Fibroblast of the aortic adventitia (primary cell): ENCODE measurements at places on chromosomes 6 and 20.

- DNase-seq, result no peak
Measured at GRCh38 chr6:149888093-149888492, 9.8 kb downstream of the RAET1E start.

DNA sequence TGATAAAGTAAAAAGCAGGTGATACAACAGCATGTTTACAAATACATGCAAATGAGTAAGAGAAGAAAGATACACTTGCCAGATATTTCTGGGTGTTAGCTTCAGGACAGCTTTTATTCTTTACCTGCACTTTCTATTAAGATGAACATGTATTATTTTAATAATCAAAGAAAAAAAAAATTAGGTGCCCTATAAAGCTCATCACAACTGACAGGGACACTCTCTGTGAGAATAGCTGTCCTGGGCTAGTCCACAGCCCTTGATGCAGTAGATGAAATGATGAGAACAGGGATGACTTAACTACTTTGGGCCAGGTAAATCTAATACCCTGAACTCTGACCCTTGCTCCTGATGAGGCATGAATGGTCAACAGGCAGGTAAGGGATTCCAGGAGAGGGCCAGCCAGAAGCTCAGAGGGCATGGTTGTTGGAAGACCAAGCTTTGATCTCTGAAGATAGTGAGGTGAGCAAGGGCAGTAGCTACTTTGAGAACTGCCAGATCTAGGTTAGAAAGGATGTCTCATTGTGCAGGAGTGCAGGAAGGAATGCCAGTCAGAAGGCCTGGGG lies 15.6 kb downstream of the NSFL1C start:
- DNase-seq, result no peak

GRCh38 chr6:33978412-33979150 lies 167.3 kb downstream of the GRM4 start:
- DNase-seq, result no peak

DNA sequence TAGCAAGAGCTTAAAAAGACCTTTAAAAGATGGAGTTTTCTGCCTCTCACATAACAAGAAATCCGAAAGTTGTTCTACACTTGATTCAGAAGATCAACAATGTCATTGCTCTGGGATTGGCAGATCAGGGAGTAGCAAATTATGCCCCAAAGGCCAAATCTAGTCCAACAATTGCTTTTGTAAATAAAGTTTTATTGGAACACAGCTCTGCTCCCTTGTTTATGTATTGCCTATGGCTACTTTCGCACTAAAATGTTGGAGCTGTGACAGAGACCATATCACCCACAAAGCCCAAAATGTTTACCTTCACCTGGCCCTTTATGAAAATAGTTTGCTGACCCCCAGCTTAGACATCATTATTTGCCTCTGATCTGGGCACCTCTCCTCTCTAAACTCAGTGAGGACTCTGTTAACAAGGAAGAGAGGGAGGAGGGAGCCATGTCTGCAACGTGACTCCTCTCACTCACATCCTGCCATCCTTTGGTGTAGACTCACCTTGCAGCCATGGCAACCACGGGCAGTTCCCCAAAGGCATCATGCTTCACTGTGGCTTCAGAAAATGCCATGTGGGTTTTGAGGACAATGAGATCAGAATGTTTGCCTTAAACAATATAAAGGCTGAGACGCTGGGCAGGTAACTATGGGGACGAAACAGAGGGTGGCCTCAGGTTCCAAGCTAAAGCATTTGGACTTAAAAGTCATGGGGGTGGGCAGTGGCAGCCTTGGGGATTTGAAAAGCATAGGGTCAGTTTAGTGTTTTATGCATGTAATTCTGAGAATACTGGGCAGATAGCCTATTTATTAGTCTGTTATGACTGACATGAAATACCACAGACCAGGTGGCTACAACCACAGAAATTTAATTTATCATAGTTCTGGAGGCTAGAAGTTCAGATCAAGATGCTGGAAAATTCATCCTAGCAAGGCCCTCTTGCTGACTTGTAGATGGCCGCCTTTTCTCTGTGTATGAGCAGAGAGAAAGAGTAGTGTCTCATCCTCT lies 149.7 kb upstream of the TNFAIP3 start:
- no peak for DNase-seq

DNA sequence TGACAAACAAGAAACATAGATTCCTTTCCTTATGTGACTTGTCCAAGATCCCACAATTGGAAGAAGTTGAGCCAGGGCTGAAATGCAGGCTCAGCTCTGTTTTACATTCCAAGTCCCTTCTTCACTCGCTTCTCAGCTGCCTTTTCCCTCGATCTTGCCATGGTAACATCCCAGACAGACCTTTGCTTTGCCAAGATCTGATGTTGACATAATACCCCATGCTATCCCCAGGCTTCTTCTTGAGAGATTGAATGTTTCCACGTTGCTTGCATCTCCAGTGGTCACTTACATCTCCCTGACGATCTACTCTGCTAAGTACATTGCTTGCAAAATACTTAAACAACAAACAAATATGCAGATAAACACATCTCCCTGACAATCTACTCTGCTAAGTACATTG lies 63.5 kb downstream of the TBXT start:
- peak; percentile 36 for DNase-seq
